ENCODE measurements at places on chromosomes 3 and 15.

DNA sequence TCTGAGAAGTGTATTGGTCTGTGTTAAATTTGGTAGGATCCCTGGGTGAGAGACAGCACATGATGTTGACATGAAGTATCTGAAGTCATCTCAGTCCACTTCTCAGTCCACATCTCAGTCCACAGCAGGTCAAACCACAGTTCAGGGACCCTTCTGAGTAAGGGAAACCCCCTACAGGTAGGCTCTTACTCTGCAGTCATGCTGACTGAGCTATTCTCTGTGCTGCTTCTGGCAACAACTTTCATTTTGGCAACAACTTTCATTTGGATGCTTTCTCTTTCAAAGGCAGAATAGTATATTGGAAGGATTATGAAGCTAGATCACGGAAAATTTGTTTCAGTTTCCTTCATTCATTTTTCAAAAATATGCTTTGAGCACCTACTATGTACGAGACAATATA lies 178.2 kb upstream of the GOLIM4 start:
- DNase-seq, result no peak

DNA sequence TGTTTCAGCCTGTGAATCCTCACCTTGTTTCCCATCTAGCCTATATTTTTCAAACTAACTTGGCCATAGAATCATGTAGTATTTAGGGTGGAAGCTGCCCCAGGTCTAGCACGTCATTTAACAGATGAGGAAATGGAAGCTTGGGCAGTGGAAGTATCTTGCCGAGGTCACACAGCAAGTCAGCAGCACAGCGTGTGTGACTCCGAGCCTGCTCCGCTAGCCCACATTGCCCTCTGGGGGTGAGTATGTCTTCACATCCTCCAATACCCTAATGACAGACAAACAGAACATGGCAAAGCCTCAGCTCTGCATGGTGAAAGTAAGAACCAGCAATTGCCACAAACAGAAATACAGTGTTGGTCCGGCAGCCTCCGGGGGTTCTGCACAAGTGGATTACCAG lies 2.2 kb upstream of the CCR5 start:
- no peak for DNase-seq

DNA sequence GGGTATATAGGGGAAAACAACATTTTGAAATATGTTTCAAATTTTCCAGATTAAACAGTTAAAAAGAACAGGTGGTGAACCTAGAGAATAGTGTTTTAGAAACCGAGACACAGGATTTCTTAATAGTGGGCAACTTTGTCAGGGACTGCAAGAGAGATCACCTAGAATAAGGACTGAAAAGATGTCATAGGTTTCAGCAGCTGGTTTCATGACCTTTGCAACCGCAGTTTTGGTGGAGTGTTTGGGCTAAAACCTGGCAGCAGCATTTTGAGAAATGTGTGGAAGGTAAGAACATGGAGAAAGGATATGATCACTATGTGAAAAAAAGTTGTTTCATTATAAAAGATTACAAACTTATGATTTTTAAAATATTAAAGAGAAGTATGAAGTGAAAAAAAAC lies 34.9 kb downstream of the PRKCI start:
- no peak for DNase-seq

GRCh38 chr15:34119291-34119690 lies 17.4 kb downstream of the PGBD4 start:
- DNase-seq, result no peak

DNA sequence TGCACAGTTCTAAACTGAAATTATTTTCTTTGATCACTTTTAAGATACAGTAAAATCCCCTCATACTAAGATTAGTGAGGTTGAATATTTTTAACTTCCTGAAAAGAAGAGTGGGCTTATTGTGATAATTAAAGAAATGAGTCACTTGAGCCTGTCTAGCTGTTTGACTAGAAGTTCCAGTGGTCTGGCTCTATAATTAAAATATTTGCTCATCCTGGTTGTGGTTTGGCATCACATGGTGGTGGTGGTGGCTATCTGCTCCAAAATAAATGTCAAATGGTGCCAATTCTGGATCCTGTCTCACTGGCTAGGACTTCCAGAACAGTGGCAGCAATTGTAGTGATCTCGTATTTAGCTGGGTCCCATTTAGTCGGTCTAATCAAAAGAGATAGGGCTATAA lies 8.6 kb upstream of the TEX9 start:
- no peak for DNase-seq

- no peak for DNase-seq
These were observed 49.8 kb downstream of the SGO1 start for GRCh38 chr3:20136231-20136630.

DNA sequence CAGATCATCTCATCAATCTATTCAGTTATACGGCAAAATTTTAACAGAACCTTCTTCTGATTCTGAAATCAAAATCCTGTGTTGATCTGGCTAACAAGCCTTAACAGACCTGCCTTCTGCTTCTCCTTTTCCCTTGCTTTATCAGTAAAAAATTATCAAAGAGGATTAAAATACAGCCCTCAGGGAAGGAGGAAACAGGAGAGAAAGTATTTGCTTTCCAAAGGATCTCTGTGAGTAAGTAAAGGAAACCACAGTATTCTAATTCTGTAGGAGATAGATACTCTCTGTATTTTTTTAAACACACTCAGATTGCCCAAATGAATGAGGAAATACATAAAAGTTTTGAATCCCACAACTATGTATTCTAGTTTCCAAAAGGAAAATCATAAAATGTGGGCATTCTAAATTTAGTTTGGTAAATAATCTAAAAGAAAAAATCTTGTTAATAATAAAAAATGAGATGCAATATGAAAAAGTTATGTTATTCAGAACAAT lies 221.8 kb downstream of the ZIC1 start:
- no peak for DNase-seq

- DNase-seq, result peak; percentile 52
These were observed 3.4 kb upstream of the DZIP1L start for GRCh38 chr3:138118612-138119422.

- no peak for DNase-seq
These were observed 109.9 kb downstream of the TBC1D5 start for GRCh38 chr3:17632401-17633100.

- peak; percentile 39 for DNase-seq
These were observed at the start of gene RFTN1 for GRCh38 chr3:16513141-16514020. RFTN1 (minus strand) TSS chr3:16513699; CDS start chr3:16493869, 19,830 bp downstream.

- DNase-seq, result no peak
These were observed 23.1 kb downstream of the ABHD6 start for GRCh38 chr3:58260733-58261132.

DNA sequence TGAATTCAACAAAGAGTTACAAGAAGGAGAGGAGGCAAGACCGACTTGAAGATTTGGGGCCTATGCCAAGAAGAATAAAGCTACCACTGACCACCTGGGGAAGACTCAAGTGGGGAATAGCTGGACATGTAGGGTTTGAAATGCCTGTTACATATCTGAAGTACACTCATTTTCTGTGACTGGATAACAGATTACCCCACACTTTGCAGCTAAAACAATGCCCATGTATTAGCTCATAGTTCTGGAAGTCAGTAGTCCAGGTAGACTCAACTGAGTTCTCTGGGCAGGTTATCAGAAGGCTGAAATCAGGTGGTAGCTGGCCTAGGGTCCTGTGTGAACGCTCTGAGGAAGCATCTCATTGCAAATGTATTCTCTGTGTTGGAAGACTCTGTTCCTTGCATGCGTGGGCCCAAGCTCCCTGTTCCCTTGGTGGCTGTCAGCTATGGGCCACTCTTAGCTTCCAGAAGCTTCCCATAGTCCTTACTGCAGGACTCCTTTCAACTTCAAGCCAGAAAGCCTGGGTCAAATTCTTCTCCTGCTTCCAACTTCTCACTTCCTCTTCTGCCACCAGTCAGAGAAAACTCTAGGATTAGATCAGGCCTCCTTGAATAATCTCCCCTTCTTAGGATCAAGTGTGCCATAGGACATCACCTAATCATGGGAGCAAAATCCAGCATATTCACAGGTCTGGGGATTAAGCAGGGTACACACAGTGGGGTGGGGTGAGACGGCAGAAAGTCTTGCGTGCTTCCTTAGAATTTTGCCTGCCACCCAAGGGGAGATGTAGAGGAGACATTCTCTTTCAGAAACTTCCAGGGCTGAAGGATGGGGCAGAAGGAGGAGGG lies 187.8 kb downstream of the SHQ1 start:
- DNase-seq, result no peak

- DNase-seq, result no peak
These were observed 21.5 kb upstream of the RORA start for GRCh38 chr15:61250613-61251012.

DNA sequence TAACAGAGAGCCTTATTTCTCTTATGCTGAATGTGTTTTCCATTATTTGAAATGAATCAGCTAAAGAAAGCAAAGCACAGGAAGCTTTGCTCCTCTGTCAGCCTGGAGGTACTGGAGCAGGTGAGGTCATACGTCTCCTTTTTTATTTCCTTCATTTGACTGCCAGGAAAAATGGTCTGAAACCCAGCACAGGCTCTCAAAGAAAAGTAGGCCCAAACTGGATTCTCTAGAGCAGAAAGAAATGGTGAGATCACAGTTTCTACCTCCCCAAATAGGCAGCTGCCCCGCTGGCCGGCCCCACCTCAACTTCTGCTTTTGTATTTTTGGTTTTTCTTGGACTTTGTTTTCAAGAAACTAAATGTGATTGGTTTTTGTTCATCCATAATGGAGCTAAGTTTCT lies 95.1 kb downstream of the RPL39L start:
- no peak for DNase-seq

DNA sequence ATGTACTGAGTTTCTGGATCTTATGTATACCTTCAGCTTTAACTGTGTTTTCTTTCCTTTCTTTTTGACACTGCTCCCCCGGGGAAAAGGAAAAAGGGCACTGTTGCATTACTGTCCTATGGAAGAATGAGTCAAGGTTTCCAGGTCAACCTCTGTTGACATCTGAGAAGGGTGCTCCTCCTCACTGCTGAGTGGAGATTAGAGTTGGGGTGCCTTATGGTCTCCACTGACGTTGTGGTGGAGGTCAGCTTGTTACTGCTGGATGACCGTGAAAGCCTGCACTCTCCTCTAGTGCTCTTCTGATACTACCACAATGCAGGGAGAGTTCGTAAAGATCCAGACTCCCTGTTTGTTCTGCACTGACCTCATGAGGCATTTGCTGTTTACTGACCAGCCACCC lies 252.1 kb upstream of the GRM7 start:
- DNase-seq, result no peak

DNA sequence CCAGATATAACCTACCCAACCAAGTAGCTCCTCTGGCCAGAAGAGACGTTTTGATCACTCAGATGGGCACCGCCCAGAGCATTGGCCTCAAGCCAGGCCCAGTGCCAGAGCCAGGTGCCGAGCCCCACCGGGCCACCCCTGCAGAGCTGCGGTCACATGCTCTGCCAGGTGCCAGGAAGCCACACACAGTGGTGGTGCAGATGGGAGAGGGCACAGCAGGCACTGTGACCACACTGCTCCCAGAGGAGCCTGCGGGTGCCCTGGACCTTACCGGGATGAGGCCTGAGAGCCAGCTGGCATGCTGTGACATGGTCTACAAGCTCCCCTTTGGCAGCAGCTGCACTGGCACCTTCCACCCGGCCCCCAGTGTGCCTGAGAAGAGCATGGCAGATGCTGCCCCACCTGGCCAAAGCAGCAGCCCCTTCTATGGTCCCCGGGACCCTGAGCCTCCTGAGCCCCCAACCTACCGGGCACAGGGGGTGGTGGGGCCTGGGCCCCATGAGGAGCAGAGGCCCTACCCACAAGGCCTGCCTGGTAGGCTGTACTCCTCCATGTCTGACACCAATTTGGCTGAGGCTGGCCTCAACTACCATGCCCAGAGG lies 19.1 kb upstream of the APEH start:
- DNase-seq, result no peak

GRCh38 chr15:99310745-99311144 lies 59.5 kb downstream of the LRRC28 start:
- no peak for DNase-seq

DNA sequence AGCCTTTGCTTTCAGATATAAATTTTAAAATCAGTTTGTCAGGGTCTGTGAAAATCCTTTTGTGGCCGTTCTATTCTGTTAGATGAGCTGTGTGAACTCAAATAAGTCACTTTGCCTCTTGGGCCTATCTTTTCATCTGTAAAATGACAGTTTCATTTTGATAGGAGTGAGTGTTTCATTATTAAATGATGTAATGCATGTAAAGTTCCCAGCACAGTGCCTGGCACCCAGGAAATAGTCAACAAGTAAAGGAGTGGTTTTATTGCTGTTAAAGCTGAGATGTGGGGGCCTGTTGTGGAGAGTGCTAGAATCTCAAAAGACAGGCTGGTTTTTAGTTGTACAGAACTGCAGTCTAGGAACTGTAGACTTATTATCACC lies 394.5 kb upstream of the CFAP20DC start:
- DNase-seq, result no peak
